Activated CD4-positive, alpha-beta memory T cell treated with anti-CD3 and anti-CD28 coated beads, Interleukin-2, amount 10 ng/mL, durations not matched to agents 7 days and 5 days (primary cell): ENCODE measurements at places on chromosomes 11 and 22. TPM values are rescaled to one million over a fixed set of nuclear protein-coding genes. Genes with fewer than 3 reads are reported as not detected.

DNA sequence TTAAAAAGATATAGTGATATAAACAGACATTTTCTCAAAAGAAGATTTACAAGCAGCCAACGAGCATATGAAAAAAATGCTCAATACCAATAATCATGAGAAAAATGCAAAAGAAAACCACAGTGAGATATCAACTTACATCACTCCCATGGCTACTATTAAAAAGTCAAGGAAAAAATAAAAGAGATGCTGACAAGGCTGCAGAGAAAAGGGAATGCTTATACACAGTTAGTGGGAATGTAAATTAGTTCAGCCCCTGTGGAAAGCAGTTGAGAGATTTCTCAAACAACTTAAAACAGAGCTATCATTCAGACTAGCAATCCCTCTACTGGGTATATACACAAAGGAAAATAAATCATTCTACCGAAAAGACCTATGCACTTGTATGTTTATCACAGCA is 97.1 kb upstream of the CARD18 start:
- no peak for DNase-seq

DNA sequence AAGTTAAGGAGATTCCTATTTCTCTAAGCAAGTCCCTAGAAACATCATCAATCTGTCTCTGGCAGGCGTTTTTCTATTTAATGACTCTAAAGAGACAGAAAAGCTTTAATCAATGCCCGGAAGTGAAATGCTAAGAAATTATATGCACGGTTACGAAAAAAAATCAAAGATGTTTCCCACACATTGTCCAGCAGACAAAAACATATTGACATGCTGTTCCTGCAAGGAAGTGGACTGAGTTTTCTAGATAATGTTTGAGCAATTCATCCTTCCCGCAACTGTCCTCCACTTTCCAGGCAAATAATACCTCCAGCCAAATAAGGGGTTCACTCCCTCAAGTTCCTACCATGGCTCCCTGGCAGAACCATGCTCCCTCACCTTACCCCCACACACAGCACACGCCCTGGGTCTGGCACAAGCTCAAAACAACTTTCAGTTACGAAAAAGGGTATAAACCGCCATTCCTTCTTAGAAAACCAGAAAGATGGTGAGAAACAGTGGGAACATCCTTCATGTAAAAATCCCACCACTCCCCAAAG is 29.6 kb downstream of the GALNT18 start:
- DNase-seq = no peak

Gene DDI1
- not detected for total RNA-seq

Gene SYCE3
- 0.71 TPM for total RNA-seq
